ENCODE measurements at places on chromosomes 3 and 15. TPM values are rescaled to one million over a fixed set of nuclear protein-coding genes. Genes with fewer than 3 reads are reported as not detected.

TMEM108 gene
- 1.3 TPM for total RNA-seq

SCG5 gene
- total RNA-seq, result 0.30 TPM

FBN1 gene
- 32.1 TPM for total RNA-seq

ONECUT1 gene
- total RNA-seq, result not detected

VEPH1 gene
- total RNA-seq, result 0.78 TPM

ZFYVE19 gene
- 11.0 TPM for total RNA-seq

GPR156 gene
- total RNA-seq, result 0.11 TPM

TMIE gene
- 0.51 TPM for total RNA-seq

FAM81A gene
- 1.8 TPM for total RNA-seq

MYRIP gene
- 0.70 TPM for total RNA-seq

PCSK6 gene
- 10.6 TPM for total RNA-seq

ACP3 gene
- 0.78 TPM for total RNA-seq

CCR2 gene
- 1.3 TPM for total RNA-seq

GCNT3 gene
- not detected for total RNA-seq
